Activated T-cell treated with anti-CD3 and anti-CD28 coated beads, Interleukin-2, amount 50 U/mL, for 72 hours (primary cell): ENCODE measurements at places on chromosomes 1 and 21.

DNA sequence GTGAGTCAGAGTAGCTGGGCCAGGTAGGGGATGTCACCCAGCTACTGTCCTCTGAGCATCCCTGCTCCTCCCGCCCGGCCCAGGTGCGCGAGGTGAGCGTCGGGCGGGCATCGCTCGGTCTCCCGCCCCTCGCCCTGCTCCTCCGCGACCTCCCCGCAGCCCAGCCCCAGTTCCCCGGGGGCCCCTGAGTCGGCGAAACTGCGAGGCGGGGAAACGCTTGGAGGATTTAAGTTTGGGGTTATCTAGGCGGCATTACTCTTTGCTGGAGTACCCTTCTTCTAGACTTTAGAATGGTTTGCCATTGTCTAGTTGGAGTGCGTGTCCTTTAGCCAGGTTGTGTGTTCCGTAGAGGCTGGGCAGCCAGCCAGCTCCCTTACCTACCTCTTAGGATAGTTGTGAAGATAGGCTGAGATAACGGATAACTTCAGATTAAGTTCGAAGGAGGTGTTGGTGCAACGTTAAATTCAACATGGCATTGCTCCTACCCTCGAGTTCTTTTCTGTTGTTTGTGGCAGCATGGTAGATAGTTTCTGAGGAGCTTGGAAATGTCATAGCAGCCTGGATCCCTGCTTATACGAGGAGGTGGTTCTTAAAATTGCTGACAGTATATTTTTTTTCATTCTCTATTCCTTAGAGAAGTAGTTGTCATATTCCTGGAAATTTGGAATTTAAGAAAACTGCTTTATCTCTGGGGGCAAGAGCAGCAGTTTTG lies 697 bp downstream of the AGO3 start:
- no peak for DNase-seq

GRCh38 chr21:44462834-44463200 lies 7.5 kb downstream of the LRRC3 start:
- no peak for DNase-seq

DNA sequence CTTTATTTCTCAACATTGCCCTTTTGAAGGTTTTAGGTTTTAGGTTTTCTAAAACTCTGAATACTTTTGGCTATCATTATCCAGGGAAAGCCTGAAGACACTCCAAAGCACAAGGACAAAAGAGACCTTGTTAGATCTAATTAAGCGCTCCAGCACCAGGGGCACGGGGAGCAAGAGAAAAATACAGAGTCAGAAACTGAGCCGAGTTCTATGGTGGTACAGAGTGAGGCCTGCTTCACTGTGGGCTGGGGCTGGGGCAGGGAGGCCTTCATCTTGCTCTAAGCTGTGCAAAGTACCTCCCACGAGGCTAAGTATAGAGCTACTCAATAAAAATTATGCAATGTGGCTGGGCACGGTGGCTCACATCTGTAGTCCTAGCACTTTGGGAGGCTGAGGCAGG lies 19.7 kb upstream of the RAB4A start:
- no peak for DNase-seq

DNA sequence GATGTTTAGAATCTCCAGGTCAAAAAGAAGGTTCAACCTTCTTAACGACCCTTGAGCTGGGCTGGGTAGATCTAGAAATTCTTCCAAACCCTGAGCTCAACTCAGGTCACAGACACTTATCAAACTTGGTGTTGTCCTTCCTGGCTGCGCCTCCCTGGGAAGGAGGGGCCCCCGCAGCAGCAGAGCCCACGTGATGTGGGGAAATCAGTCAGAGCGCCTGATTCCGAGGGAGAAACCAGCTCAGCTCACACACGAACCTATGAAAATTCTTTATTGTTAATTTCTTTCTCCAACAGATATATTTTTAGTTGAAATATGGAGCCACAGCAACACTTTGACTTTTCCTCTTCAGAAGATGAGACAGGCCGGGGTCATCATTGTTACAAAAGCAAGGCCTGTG lies 24.3 kb upstream of the CLSTN1 start:
- DNase-seq: no peak

DNA sequence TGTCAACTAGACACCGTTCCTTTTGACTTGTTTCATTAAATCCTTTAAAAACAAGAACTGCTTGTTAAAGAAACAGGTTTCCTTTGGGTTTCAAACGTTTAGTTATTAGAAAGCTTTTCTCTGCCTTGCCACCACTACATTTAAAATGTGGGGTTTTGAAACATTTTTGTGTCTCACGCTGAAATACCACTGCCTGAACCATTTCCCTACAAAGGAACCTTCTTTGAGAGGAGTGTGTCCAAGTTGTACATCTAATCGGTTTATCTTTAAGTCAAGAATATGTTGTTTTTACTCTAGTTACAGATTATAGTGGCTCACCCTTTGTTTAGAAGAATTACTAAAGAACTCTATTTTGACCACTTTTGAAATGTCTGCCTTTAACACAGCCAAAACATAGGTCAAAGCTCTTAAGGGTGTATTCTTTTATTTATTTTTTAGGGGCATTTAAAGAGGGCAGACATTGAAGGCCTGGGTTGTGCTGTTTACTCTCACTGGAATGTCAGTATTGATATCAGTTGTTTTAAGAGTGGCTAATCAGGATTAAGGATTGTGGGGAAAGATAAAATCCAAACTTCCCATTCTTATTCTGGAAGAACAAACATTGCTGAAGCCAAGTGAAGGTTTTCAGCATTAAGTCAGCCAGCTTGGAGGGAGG lies 143.4 kb downstream of the GALNT2 start:
- no peak for DNase-seq

DNA sequence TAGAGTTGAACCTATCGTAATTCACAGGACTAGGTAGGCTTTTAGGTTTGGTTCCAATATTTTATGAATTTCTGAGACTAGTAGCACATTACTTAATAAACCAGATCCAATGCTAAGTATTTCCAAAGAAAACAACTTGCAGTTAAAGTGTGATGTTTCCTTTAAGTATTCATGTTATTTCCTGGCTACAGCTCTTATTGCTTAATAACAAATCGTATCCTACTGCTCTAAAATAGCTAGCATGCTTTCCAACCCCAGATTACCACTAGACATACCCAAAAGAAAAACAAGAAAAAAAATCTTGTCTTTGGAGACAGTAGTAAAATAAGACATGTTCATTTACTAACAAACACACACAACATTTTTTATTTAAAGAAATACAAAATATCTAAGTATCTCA lies 898 bp downstream of the KRTAP27-1 start:
- DNase-seq: no peak

DNA sequence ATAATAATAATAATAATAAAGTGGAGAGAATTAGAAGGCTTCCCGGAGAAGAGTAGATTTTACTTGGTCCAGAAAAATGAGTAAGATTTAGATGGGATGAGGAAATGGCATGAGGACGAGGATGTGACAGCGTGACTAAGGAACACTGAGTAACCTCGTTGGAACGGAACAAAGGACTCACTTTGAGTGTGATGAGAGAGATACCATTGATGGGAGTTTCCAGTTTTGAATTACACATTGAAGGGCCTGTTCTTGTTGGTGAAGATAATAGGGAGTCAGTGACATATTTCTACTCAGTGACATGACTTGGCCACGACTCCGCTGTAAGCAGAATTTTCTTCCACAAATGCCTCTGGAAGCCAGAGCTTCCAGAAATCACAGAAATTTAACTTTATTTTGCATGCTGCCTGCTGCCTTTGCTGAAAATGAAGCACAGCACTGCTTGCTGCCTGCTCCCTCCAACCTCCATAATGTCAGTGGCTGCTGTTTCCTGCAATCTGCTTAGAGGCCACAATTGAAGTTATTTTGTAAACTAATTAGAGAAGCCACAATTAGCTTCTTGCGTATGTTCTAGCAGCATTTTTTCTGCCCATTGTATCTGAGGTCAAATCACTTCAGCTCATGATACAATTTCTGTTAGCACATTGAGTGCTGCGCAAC lies 33.7 kb upstream of the FBXO28 start:
- no peak for DNase-seq

- no peak for DNase-seq
Observed at GRCh38 chr1:60223158-60223557, 149.6 kb upstream of the C1orf87 start.

GRCh38 chr1:64472805-64473204 lies 2.9 kb downstream of the CACHD1 start:
- no peak for DNase-seq

- DNase-seq: no peak
Observed at GRCh38 chr1:4944072-4944471, 289.7 kb downstream of the AJAP1 start.

DNA sequence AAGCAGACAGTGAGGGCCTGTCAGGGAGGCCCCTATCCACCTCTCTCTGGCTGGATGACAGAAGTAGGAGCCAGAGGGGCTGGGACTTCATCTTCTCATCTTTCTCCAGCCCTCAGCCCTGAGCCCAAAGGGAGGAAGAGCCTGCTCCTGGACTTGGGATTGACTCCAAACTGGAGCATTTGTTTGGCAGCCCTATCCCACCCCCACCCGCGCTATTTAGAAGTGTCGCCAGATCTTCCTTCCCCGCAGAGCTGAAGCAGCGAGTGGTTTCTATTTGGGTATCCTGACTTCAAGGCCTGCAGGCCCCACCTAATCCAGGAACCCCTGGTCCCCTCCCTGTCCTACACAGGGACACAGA lies 9.6 kb downstream of the NES start:
- DNase-seq: no peak

DNA sequence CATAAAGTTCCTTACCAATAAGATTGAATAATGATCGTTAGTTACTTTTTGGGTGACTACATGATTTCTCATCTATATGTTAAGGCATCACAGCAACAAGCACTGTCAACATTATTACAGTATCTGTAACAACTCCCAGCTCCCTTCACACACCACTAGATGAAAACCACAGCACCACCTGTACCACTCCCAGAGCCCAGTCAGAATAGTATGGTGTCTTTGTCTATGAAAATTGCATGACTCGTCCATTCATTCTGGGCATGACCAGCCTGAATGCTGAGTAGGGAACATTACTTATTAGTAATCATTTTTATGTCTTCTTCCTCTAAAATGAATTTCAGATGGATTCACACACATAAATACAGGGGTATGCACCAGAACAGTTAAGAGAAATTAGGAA lies 7.0 kb downstream of the OLFML2B start:
- DNase-seq: no peak
